ENCODE measurements at places on chromosomes 3 and 15.
A peak's percentile ranks its signal among the peaks of the same experiment; 100 is the strongest.

DNA sequence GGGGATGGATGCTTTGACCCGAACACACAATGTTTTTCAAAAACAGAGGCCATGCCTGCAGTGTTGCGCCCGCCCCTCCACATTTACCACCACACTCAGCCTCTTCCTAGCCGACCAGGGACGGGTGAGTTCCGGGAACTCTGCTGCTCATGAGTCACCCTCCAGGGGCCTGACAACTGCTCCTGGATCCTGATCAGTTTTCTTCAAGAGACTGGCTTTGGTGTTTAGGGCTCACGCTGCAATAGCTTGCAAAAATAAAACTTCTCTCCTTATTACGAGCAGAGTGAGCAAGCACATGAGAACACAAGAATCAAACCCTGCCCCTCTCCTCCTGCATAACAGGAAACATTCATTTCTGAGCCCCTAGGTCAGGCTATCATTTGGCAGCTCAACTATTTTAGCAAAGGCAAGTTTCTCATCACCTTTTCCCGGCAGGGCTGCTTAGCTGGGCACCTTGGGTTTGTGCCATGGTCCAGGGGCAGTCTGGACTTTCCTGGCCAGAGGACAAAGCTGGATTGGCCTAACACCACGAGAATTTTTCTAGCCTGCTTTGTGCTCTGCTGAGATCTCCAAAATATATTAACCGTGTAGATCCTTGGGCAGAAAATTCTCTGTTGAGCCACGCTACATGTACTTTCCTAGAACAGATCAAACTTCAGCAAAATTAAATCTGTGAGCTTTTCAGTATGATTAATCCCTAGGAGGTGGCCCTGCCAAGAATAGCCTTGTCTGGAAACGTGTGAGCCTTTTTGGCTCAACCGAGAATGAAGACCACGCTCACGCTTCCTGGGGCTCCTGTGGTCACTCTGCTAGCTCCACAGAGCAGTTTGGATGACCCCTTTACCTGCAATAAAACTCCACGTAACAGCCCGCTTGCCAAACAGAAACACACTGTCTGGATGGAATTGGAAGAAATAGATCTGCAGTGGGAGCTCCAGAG lies 52.7 kb upstream of the SPATA12 start:
- no peak for DNase-seq

DNA sequence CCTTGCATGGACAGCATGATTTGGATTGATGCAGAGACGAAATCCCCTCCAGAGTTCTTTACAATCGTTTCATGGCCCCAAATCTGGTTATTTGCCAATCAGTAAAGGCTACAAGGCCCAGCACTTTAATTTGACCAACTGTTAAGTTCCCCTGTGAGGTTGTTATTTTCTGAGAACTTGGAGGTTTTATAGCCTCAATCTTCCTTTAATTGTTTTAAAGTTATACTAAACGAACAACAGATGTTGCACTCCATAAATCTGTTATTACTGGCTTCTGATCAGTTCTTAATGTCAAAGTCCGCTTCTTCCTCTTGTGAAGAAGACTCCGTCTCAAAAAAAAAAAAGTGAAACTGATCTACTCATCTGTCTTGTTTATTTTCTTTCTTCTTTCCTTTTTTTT lies 30.8 kb downstream of the LARP6 start:
- DNase-seq: no peak

DNA sequence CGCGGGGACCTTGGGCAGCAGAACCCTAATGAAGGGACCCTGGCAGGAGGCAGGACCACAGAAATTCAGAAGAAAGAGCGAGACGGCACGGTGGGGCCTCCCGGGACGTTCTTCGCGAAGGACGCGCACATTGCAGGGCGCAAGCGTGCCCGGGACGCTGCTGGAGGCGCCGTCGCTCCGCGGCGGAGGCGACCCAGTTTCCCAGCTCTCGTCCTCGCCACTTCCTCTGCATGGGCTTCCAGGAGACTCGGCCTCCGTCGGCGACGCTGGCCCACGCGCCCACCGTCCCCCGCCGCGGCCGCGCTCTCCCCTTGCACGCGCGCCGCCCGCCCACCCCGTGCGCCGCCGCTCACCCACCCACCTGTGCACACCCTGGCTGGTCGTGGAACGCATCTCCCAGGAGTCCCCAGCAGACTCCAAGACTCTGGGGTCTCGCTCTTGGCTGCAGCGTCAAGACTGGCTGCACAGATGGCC lies 31.8 kb upstream of the SMAD3 start:
- DNase-seq: peak; percentile 41

- DNase-seq: no peak
Observed at GRCh38 chr3:108722724-108723123, 34.5 kb downstream of the RETNLB start.

GRCh38 chr3:16130066-16130465 lies 44.4 kb upstream of the GALNT15 start:
- DNase-seq: no peak

GRCh38 chr3:110393941-110394340 lies 677.7 kb upstream of the NECTIN3 start:
- DNase-seq: no peak

GRCh38 chr3:170809975-170810357 lies 60.0 kb downstream of the RPL22L1 start:
- no peak for DNase-seq

DNA sequence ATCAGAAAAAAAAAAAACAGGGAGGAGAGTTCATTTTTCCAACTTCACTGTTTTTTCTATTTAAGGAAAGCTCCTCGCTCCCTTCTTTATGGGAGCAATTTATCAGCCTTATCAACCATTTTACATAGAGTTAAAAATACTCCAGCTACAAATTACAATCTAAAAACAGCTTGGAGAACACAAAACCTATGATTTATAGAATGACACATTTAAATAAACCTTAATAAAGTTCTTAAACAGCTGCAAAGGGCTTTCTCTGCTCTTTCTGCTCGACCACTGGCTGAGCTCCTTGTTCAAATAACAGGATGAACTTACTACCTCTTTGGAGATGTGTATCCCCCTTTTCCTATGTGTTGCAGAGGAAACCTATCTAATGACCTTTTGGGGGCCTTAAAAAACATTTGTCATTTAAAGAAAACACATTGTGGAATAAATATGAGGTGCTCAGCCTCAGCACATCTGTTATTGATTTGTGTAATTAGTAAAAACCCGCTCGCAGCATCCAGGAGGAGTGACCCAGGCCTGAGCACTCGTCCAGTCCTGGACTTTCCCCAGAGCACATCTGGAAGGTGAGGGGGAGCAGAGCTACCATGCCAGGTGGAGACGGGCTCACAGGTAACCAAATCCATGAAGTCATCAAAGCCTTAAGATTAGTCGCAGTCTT lies 231.2 kb downstream of the ATP8B4 start:
- DNase-seq: no peak

GRCh38 chr15:26910715-26911114 lies 43.9 kb downstream of the GABRA5 start:
- DNase-seq: no peak

DNA sequence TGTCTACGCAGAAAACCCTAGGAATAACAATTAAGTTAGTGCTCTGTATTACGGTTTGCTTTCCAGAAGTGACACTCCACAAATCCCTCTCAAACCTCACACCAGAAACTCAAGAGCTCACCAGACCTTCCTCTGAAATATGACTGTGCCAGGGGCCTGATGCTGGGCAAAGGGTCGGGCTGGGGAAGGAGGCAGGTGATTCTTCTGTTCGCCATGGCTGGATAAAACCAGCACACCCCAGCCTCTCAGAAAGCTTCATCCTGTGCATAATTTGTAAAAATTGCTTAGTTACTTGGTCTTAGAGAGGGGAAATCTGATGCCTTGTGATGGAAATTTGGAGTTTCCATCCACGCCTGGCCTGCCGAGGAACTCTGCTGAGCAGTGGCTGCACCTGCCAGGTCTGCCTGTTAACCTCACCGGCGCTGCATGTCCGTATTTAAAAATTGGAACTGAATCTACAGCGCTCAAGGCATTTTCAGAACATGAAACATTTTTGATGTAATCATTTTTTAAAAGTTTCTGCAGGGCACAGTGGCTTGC lies 22.7 kb upstream of the ATP1B3 start:
- no peak for DNase-seq

- DNase-seq: peak; percentile 61
Observed at GRCh38 chr15:57559875-57560274, 31.8 kb upstream of the MYZAP start.

GRCh38 chr3:13884851-13885703 lies 5.2 kb upstream of the WNT7A start:
- DNase-seq: no peak

DNA sequence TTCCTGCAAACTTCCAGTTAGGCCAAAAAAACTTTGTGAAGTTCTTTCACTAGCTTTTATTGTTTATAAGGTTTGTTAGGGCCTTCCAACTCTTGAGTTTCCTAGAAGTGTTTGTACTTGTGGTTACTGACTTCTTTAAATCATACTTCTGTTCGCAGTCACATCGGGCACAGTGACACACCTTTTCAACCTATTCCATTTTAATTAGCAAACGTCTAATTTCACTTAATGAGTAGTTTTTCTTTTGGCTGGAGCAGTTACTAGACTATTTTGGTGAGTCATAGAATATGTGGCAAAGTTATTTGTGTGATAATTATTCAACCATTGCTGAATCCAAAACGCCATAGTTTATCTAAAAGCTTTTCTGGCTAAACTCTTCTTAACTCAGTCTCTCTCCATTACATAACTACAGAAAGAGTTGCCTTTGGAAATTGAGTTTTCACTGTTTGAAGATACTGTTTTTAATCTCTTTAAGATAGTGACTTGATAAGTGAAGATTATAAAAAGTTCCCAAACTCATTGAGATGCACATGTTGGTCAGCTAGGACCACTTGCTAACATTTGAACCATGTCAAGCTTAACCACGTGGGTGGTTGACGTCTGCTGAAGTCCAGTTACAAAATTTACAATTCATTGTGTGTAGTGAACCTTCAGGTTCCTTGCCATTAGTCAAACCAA lies 21.5 kb downstream of the CNOT10 start:
- no peak for DNase-seq

GRCh38 chr3:97979610-97980009 lies 7.4 kb upstream of the RIOX2 start:
- DNase-seq: no peak

GRCh38 chr3:56055546-56055945 lies 412.7 kb downstream of the ERC2 start:
- no peak for DNase-seq

DNA sequence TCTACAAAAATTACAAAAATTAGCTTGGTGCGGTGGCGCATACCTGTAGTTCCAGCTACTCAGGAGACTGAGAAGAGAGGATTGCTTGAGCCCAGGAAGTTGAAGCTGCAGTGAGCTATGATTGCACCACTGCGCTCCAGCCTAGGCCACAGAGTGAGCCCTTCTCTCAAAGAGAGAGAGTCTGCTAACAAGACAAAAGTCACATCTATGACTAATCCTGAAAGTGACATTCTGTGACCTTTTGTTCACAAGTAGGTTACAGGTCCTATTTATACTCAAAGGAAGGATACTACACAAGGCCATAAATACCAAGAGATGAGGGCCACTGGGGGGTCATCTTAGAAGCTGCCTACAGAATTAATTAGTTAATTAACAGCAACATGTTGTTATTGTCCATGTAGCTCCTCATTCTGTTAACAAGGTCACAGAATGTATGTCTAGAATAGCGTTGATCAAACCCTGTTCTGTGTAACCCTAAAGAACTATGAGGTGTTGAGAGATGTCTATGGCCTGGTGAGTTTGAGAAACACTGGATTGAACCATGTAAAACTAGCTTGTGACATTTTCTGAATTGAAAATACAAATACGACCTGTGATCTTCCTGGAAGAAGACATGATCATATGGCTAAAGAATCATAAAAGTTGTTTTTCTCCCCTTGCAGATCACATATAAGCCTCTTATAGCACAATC lies 97.0 kb downstream of the SAMMSON start:
- no peak for DNase-seq

GRCh38 chr15:69910514-69910913 lies 187.2 kb downstream of the TLE3 start:
- DNase-seq: no peak

- DNase-seq: no peak
Observed at GRCh38 chr3:128237348-128238183, 84.3 kb downstream of the EEFSEC start.

DNA sequence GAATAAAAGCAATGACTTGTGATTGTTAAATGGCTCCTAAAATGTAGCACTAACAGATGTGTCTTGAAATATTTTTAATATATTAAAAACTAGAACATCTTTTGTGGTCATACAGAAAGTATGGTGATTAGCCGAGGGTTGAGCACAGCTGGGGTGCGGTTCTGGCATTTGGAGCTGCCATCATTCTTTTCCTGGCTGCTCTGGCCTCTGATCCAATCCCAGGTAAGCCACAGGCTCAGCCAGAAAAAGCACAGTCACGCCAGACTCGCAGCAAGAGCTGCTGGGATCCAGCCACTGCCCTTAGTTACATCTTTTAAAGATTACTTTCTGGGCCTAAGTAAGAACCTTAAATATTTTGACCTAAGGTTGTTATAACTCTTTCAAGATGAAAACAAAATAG lies 196.8 kb downstream of the PLCL2 start:
- DNase-seq: no peak

- DNase-seq: no peak
Observed at GRCh38 chr3:126479642-126480041, 4.0 kb upstream of the ZXDC start.

- no peak for DNase-seq
Observed at GRCh38 chr15:36791844-36792571, 212.6 kb downstream of the CDIN1 start.

GRCh38 chr15:32676169-32676568 lies 34.7 kb downstream of the SCG5 start:
- DNase-seq: no peak

DNA sequence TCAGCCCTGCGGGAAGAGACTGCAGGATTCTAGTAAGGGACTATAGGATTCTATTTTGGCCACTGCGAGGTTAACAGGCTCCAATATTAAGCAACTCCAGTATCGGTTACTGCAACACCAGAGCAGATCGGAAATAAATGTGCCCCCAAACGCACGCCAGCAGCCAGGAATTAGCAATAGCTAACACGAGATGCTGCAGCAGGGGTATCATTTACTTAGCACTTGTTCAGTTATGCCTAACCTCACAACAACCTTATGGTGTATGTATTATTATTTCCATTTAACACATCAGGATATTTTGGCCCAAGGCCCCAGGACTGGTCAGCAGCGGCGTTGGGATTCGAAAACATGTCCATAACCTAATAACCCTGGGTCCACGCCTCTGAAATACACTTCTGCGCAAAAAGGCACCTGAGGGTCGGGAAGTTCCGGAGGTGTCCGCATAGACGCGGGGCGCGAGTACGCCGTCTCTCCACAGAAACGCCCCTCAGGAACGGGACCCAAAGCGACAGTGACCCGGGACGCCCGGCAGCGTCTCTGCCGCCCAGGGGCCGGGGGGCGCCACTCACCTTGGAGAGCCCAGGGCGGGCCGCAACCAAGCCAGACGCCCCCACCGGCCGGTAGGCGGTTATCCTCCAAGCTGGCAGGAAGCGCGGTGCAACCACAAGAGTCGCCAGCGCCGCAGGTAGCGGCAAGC lies 681 bp downstream of the PIK3CB start:
- peak; percentile 48 for DNase-seq

GRCh38 chr3:64008487-64009351 lies 14.6 kb downstream of the PSMD6 start:
- DNase-seq: no peak

Measured in CD14-positive monocyte (primary cell).